ENCODE measurements at places on chromosomes 7 and 10.

DNA sequence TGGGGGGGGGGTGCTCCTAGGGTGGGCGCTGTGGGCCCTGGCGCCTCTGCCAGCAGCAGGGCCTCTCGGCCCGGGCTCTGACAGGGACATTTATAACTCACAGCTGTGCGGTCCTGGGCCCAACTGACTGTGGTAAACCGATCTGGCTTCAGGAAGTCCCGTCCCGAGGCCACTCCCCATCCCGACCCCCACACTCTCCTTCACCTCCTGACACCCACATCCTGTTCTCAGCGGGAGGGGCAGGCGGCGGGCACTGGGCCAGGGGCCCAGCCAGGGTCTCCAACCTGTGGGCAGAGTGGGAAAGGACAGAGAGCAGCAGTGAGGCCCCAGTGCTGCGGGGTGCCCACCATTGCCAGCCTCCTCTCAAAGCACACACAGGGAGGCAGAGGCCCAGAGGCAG lies 69.1 kb downstream of the ZMIZ1 start:
- peak; percentile 60 for DNase-seq

GRCh38 chr10:18005781-18006456 lies 54.2 kb downstream of the SLC39A12 start:
- peak; percentile 75 for DNase-seq

DNA sequence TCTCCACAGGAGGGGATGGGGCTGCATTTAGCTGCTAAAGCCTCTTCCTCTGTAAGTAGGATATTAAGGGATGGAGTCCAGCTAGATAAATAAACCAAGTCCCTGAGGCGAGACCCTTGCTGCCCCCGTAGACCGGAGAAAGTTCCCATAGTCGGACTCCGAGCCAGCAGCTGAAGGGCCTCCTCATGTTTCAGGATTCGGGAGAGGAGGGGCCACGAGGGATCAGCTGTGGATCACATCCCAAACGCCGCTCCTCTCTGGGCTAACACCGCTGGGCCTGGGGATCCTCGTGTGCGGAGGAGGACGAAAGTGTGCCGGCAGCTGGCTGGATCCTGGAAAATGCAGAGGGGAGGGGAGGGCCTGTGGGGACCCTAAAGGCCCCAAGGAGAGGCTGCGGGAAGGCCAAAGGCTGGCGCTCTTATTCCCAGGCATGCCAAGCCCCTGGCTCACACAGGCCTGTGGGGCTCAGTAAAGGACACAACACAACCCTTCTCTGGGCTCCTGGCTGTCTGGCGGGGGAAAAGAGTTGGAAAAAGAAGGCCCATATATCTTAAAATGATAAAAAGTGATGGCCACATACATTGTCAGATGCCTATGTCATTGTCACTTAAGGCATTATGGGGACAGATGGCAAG lies 82.5 kb upstream of the TMEM72 start:
- no peak for DNase-seq

GRCh38 chr10:60963441-60964256 lies 19.7 kb upstream of the RHOBTB1 start:
- DNase-seq: peak; percentile 78

DNA sequence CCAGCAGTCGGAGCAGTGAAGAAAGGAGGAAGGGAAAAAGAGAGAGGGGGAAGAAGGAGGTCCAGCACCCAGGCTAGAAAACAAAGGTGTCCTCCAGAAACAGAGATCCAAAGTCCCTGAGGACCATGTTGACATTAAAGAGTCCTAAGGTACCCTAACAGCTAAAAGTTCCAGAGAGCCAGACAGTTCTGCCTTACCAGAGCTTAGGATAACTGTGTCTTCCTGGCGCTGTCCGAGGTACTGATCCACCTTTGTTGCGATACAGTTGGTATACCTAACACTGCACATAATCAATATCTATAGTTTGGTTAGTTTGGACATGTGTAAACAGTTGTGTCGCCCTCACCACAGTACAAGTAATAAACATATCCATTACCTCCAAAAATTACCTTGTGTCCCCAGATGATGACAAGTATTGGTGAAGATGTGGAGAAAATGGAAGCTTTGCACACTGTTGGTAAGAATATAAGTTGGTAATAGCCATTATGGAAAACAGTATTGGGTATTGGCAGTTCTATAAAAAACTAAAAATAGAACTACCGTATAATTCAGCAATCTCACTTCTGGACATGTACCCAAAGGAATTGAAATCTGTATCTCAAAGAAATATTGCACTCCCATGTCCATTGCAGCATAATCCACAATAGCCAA lies 59.8 kb downstream of the GRID1 start:
- peak; percentile 18 for DNase-seq

DNA sequence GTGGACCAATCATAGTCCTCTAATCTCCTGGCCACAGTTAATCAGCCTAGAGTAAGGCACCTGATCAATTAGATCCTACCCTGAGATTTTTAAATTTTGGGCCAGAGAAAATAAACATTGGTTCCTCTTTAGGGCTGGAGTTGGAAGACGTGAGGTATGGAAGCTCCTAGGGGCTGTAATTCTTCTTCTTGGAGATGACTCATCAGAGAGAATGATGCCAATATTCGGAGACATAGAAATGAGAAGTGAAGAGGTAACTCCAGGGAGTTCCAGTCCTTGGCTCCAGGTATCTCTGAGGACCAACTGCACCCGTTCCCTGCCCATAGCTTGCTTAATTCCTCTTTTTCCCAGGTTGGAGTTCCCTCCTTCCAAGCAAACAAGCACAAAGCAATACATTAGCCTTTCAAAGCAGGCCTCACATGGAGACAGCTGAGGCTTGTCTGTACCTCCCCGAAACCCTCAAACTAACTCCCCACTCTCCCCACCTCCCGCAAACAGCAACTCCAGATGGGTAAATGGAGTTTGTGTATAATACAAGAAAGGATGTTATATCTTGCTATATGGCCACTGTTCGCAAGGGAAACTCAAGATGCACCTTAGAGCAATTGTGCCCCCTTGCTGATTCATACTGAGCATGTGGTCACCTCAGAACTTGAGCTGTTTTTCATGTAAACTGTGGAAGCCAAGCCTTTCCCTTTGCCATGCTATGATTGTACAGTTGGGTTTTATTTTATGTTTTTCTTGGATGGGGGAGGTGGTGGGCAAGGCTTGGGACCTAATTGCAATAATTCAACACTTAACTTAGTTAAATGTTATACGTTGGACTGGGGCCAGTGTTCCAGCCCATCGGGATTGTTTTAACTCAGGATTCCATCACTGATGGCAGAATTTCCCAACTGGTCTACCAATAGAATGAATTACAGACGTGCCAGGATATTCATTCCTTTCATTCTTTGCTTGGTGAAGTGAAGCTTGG lies 29.3 kb downstream of the PIK3AP1 start:
- no peak for DNase-seq

GRCh38 chr7:108211382-108212201 lies 81.4 kb upstream of the LAMB4 start:
- peak; percentile 62 for DNase-seq

- peak; percentile 50 for DNase-seq
Observed at GRCh38 chr10:21494191-21495001, 31.1 kb downstream of the SKIDA1 start.
